ENCODE measurements at places on chromosomes 7 and 10. TPM values are rescaled to one million over a fixed set of nuclear protein-coding genes. Genes with fewer than 3 reads are reported as not detected.

KAZALD1 gene
- 14.1 TPM for total RNA-seq

NANOS1 gene
- total RNA-seq = 0.11 TPM

ZNF853 gene
- total RNA-seq = 0.07 TPM

DNA sequence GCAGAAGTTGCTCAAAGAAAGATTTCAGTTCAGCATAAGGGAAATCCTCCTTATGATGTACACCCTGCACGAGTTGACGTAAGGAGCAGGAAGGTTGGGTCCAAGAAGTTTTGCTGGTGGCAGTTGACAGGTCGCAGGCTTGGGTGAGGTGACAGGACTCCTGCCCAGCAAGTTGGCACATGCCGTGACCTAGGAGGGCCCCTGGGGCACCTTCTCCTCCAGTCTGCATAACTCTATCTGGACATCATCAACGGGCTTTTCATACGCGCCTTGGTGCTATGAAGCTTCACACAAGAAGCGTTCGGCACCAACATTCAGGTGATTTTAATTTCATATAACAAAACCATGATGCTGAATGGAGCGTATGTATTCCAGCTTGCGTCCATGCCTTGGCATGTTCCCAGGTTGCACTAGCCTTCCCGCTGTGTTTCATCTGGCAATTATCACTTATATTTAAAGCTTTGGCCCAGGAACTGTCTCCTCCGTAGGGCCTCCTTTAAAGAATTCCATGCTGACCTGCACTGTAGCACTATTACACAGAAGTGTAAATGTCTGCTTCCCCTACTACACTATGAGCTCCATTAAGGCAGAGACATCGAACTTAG is 651.6 kb upstream of the FOXK1 start:
- H3K27ac ChIP-seq = no peak overlapping the region
- no peaks in the 10 kb centered on the region for H3K4me1 ChIP-seq
- H3K4me3 ChIP-seq = no peak overlapping the region
- no peaks in the 10 kb centered on the region for H3K36me3 ChIP-seq

SH2D4B gene
- total RNA-seq = 0.04 TPM

GRCh38 chr10:60677531-60678129 is 100.6 kb upstream of the CDK1 start:
- H3K27me3 ChIP-seq = peaks cover 11% of the 10 kb centered on the region
- H3K4me3 ChIP-seq = no peak overlapping the region
- H3K27ac ChIP-seq = no peak overlapping the region
- no peaks in the 10 kb centered on the region for H3K4me1 ChIP-seq
- no peak for DNase-seq

- H3K27me3 ChIP-seq = no peaks in the 10 kb centered on the region
- H3K27ac ChIP-seq = peak overlapping the region; percentile 57
- peak; percentile 54 for DNase-seq
- peaks cover 25% of the 10 kb centered on the region for H3K4me1 ChIP-seq
- H3K4me3 ChIP-seq = no peak overlapping the region
Observed at GRCh38 chr7:140159497-140159896, 17.3 kb downstream of the KDM7A start.

DNA sequence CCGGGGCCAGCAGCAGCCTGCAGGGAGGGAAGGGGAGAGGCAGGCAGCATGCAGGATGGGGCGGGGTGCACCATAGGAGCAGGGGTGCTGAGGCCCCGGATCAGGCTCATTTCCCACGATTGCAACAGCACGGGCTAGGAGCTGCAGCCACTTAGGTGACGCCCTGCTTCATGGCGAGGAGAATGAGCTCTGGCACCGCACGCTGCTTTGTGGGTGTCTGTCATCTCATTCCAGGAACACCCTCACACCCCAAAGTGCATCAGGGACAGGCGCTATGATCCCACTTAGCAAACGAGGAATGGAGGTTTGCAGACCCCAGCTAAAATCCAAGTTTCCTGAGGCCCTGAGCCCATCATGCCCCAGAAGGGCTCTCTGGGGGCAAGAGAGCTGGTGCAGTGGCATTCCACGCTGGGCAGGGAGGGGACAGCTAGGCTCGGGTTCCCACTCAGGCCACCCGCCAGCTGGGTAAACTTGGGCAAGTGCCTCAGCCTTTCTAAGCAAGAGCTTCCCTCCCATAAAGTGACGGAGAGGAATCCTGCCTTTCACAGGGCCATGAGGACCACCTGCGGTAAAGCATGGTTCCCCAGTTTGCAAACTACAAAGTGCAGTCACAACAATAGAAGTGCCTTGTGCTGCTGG is 9.3 kb downstream of the KCNH2 start:
- no peak for DNase-seq
- peaks cover 54% of the 10 kb centered on the region for H3K27me3 ChIP-seq
- no peaks in the 10 kb centered on the region for H3K4me1 ChIP-seq
- H3K27ac ChIP-seq = no peak overlapping the region
- no peaks in the 10 kb centered on the region for H3K36me3 ChIP-seq
- H3K4me3 ChIP-seq = no peak overlapping the region

GRCh38 chr7:36071605-36072004 is 81.4 kb upstream of the EEPD1 start:
- no peak overlapping the region for H3K4me3 ChIP-seq
- DNase-seq = no peak
- H3K27ac ChIP-seq = no peak overlapping the region
- peaks cover 17% of the 10 kb centered on the region for H3K27me3 ChIP-seq
- no peaks in the 10 kb centered on the region for H3K4me1 ChIP-seq
- no peaks in the 10 kb centered on the region for H3K36me3 ChIP-seq

GRCh38 chr7:121938429-121938996 is 65.6 kb downstream of the PTPRZ1 start:
- H3K36me3 ChIP-seq = no peaks in the 10 kb centered on the region
- H3K27ac ChIP-seq = peak overlapping the region; percentile 17
- peaks cover 73% of the 10 kb centered on the region for H3K4me1 ChIP-seq

DNA sequence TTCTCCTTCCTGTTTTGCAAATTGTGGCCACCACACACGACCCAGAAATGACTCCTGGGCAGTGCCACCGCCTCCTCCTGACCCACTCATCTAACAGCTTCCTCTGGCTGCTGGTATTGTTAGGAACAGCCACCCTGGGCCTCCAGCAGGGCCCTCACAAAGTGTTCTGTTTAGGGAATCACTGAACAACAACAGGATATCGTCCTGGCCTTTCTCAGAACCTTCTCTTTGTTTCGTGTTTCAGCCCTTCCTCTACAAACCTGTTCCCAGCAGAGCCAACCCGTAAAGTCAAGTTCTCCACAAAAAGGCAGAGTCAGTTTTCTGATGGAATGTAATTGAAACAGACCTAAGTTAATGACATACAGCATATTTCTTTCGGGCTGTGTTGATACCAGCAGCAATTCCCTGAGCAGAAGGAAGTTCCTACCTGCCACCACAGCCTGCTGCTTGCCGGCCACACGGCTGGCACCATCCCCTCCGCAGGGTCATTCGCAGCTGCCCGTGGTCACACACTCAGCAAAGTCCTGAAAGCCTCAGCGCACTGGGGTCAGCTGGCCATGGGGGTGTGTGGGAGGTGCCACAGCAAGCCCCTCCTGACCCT is 91.7 kb upstream of the PITRM1 start:
- peaks cover 26% of the 10 kb centered on the region for H3K27me3 ChIP-seq
- no peak for DNase-seq
- H3K4me3 ChIP-seq = no peak overlapping the region

- no peak overlapping the region for H3K4me3 ChIP-seq
- peaks cover 11% of the 10 kb centered on the region for H3K27me3 ChIP-seq
- H3K27ac ChIP-seq = no peak overlapping the region
- H3K4me1 ChIP-seq = peaks cover 7% of the 10 kb centered on the region
- H3K36me3 ChIP-seq = no peaks in the 10 kb centered on the region
- no peak for DNase-seq
Observed at GRCh38 chr7:29840701-29841100, 34.4 kb downstream of the WIPF3 start.

- H3K4me1 ChIP-seq = no peaks in the 10 kb centered on the region
- H3K4me3 ChIP-seq = no peak overlapping the region
- H3K27me3 ChIP-seq = no peaks in the 10 kb centered on the region
- peaks cover 32% of the 10 kb centered on the region for H3K36me3 ChIP-seq
- no peak overlapping the region for H3K27ac ChIP-seq
- DNase-seq = peak; percentile 1
Observed at GRCh38 chr7:156064971-156065386, 252.7 kb upstream of the SHH start.

DNA sequence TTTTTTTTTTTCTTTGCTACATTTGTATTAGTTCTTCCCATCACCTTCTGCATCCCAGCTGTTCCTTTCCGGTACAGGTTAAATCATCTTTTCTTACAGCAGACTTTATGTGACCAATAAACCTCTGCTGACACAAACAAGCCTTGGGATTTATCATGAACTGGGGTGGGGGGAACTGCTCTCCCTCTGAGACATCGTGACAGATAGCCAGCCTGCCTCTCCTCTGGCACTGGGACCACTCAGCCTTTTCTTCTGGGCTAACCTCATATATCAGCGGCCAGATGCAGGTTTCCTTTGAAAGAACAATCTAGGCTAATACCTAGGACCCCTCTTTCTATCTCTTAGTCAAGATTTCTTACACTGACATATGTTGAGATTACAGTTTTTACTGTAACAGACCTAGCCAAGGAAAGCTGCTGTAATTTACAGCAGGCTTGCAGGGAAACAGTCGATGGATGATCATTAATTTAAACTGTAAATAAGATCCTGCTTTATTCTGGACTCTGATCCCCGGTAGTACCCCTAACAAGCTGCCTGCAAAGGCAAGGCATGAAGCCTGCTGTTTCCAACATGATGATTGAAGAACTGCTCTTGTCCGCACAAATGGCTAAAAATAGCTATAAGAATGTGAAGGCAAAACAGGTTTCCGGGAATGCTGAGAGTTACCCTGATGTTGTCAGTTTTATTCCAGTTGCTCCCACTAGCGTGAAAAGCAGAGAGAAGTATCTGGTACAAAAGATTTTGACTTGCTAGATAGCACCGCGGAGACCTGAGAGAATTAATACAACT is 338.7 kb downstream of the SORCS1 start:
- H3K4me1 ChIP-seq = no peaks in the 10 kb centered on the region
- H3K4me3 ChIP-seq = no peak overlapping the region
- no peaks in the 10 kb centered on the region for H3K36me3 ChIP-seq
- no peak for DNase-seq
- no peak overlapping the region for H3K27ac ChIP-seq

GRCh38 chr10:86827639-86828038 is 71.2 kb downstream of the BMPR1A start:
- H3K27me3 ChIP-seq = no peaks in the 10 kb centered on the region
- H3K36me3 ChIP-seq = no peaks in the 10 kb centered on the region
- no peak overlapping the region for H3K4me3 ChIP-seq
- no peak for DNase-seq
- peaks cover 32% of the 10 kb centered on the region for H3K4me1 ChIP-seq

DNA sequence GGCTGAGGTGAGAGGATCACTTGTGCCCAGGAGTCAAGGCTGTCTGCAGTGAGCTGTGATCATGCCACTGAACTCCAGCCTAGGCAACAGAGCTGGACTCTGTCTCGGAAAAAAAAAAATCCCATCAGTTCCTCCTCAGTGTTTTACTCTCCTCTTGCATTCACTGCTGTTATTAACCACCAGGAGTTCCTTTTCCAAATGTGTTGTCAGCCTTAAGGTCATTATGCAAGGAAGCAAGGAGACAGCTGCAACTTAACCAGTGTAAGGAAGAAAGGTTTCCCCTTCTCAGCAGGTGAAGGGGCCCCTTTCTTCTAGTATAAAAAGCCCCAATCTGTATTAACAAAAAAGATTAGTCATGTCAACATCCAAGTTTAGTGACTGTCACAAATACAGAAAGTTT is 86.6 kb upstream of the LEP start:
- peaks cover 8% of the 10 kb centered on the region for H3K4me1 ChIP-seq
- no peak overlapping the region for H3K27ac ChIP-seq
- H3K36me3 ChIP-seq = no peaks in the 10 kb centered on the region
- H3K27me3 ChIP-seq = peaks cover 53% of the 10 kb centered on the region
- no peak for DNase-seq

- no peaks in the 10 kb centered on the region for H3K36me3 ChIP-seq
- peaks cover 12% of the 10 kb centered on the region for H3K27me3 ChIP-seq
- no peak for DNase-seq
- H3K4me3 ChIP-seq = no peak overlapping the region
- H3K4me1 ChIP-seq = no peaks in the 10 kb centered on the region
- H3K27ac ChIP-seq = no peak overlapping the region
Observed at GRCh38 chr10:28492116-28492920, 40.6 kb upstream of the WAC start.

TNPO3 gene
- total RNA-seq = 40.4 TPM

- no peak for DNase-seq
- no peaks in the 10 kb centered on the region for H3K36me3 ChIP-seq
- H3K27me3 ChIP-seq = peaks cover 7% of the 10 kb centered on the region
Observed at GRCh38 chr10:95350830-95351228, 60.0 kb upstream of the PDLIM1 start.

- peak overlapping the region; percentile 69 for H3K4me3 ChIP-seq
- peaks cover 4% of the 10 kb centered on the region for H3K27me3 ChIP-seq
- peaks cover 90% of the 10 kb centered on the region for H3K4me1 ChIP-seq
- H3K36me3 ChIP-seq = peaks cover 42% of the 10 kb centered on the region
- H3K27ac ChIP-seq = peak overlapping the region; percentile 98
Observed at GRCh38 chr10:69348816-69349541, 67.7 kb downstream of the TACR2 start.

GRCh38 chr7:13860734-13861133 is 128.7 kb downstream of the ETV1 start:
- H3K27ac ChIP-seq = no peak overlapping the region
- no peaks in the 10 kb centered on the region for H3K27me3 ChIP-seq
- DNase-seq = no peak
- H3K4me3 ChIP-seq = no peak overlapping the region
- H3K4me1 ChIP-seq = peaks cover 14% of the 10 kb centered on the region

Data from HFFc6 (cell line).